ENCODE measurements at places on chromosomes 2 and 18.

DNA sequence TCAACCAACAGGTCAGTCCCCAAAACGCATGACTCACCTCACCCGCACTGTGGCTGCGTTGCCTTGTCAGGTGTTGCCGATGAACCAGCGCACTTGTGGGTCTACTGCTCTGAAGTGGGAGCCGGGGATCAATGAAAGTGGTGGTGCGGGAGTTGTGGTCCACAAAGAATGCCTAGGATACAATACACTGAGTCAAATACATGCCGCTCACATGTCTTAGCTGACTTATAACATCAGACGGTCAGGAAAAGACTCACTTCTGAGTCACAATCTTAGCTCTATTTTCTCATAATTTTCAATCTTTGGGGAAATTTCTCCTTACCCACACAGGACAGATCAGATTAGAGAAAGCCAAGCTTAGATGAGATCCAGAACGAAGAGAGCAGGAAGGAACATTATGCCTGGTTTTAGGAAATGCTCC, 107.1 kb upstream of the STK17B start:
- DNase-seq: no peak

- no peak for DNase-seq
These were observed 62.2 kb downstream of the NAB1 start for GRCh38 chr2:190711069-190711468.

DNA sequence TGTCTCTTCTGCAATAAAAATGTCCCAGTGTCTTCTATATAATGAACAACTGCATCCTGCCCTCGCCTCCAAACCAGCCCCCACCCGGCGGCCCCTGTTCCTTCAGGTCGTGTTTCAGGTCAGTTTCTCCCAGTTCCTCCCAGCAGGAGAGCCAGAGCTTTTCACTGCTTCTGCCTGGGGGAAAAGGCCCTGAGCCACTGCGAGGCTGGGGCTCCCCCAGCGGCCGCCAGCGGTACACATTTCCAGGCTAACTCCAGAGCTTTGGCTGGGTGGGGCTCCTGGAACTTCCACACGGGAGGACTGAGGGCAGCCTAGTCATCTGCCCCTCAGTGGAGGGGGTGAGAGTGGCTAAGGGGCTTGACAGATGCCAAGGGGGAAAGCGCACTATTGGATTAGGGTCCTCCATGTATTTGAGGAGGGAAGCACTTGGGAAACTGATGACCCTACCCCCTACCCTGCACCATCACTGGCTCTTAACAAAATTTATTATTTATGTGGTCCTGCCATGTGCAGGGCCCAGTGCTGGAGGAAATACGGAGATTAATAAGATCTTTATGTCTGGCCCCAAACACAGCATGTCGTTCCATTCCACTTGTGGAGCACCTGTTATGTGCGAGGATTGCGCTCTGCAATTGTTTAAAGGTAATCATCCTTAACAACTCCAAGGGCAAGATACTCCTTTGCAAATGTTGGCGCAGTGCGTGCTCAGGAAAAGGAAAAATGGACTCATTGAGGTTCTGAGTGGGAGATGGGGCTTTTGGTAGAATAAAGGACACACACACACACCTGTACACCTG, 17.3 kb upstream of the CYS1 start:
- peak; percentile 68 for DNase-seq

- no peak for DNase-seq
These were observed 115.7 kb upstream of the LRATD1 start for GRCh38 chr2:14516844-14517243.

DNA sequence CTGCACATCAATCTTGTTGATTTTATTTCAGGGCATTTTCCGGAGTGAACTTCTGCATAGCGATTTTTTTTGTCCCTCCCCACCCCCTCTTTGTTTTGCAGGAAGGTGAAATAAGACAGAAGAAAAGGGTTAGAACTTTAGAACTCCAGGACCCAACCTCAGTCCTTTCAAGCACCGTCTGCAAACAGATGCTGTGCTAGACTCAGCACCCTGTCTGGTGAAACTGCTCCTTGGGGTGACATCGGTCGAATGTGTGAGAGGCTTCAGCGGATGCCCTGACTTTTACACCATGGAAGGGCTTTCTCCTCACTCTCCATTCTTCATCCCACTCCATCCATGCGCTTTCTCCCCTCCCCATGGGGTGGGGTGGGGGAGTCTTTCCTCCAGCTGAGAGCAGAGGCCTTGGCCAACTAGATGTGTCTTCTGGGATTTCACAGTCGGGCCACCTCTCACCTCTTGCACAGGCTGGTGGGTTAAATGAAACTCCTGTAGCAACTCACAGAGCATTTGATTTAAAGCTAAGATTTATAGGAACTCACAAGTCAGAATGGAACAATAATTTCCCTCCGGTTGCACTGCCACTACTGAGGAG, 43.3 kb upstream of the EDAR start:
- no peak for DNase-seq

DNA sequence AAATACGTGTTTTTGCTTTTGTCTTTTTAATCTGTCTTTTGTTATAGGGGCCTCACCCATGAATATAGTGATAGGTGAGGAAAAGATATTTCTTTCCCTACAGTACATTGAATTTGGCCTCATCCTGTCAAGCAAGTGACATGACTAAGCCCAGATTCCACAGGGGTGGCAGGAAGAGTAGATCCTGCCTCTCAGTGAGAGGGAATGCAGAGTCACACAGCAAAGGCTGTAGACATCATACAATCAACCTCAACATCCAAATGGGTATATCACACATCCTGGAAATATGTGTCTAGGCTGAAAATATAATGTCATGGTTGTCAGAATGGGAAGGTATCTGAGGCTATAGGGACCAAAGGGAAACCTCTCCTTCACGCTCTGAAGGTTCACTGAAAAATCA, 269.6 kb downstream of the CDH20 start:
- no peak for DNase-seq

- no peak for DNase-seq
These were observed 78.5 kb downstream of the SDC1 start for GRCh38 chr2:20146401-20146800.

DNA sequence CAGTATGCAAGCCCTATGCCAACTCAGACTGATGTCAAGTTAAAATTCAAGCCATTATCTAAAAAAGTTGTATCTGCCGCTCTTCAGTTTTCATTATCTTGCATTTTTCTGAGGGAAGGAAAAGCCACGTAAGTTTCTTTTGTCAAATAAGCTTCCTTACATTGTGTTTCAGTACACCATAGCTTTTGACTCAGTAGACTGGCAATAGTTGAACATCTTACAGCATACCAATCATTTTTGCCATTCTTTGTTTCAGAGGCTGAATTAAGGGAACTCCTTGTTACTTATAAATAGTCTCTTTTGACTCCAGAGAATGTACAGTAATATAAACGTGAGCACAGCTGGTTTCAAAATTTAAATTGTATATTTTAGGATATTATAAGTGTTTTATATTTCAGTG, 120.6 kb downstream of the EHBP1 start:
- no peak for DNase-seq

- DNase-seq: no peak
These were observed 97.2 kb upstream of the ACVR1C start for GRCh38 chr2:157725846-157726245.

- no peak for DNase-seq
These were observed 91.7 kb downstream of the STK39 start for GRCh38 chr2:168155680-168156079.

- DNase-seq: no peak
These were observed 244.8 kb downstream of the MYCN start for GRCh38 chr2:16184945-16185660.

DNA sequence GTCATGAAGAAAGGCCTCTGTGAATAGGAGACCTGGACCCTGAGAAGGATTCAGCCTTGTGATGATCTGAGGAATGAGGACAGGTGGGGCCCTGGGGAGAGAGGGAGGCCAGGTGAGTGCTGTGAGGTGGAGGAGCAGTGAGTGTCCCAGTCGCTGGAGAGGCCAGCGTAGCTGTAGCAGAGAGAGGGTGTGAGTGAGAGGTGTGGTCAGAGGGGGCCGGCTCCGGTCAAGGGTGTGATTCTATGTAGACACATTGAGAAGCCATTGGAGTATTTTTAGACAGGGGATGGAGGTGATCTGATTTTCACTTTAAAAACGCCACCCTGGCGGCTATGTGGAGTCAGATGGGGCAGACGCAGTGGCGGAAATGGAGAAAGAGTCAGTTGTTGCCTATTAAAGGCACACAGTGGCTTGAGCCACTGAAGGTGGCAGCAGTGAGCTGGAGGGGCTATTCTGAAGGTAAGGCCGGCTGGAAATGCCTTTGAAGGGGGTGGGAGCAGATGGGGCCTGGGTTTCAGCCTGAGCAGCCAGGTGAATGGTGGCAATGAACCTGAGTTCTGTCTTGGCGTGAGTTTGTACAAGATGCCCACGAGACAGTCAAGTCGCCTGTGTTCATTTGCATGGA, 55.6 kb downstream of the GREB1 start:
- DNase-seq: no peak

- no peak for DNase-seq
These were observed 708 bp downstream of the AGXT start for GRCh38 chr2:240869109-240869955.

DNA sequence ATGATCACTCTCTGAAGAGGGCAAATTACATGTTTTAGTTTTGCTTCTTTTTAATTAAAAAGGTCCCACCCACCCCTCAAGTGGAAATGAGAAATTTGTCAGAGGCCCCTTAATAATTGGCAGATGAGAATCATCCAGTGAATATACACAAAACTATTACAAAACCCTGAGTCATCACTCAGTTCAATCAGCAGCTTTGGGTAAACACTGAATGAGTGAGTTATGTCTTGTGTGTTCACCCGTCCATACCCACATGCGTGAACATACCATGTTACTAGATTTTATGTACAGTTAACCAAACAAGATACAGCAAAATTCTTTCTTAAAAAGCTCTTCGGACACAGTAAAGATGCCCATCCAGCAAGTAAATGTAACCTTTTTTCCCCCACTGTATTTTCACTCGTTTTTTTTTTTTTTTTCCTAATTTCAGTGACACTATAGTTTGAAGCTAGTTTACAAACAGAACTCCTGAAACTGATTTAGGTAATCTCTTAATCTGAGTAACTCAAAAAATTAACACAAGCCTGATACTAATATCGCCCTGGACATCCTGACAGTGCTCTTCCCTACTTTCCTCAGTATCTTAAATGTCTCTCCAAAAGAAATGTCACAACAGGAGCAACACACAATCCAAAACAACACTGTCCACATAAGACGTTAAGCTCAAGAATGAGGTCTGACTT, 1.4 kb downstream of the PSME4 start:
- peak; percentile 12 for DNase-seq

DNA sequence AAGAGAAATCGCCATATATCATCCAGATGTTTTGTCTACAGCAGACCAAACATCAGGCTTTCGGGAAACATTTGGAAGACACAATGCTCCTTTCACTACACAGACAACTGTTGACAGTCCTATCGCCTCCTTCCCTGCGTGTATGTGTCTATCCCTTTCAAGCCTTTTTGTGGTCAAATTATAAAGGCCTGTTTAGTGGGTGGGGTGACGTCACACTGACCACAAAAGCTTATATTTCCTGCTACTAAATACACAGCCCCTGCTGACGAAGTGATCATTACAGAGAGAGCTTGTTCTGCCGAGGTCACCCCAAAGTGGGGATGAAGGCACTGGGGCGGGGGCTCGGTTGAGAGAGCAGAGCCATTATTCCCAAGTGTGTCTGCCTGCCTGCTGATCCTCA, 302.7 kb upstream of the TNP1 start:
- DNase-seq: no peak

- DNase-seq: no peak
These were observed 14.2 kb downstream of the ESPNL start for GRCh38 chr2:238114331-238114841.

- DNase-seq: peak; percentile 85
These were observed 78.4 kb downstream of the MAPK4 start for GRCh38 chr18:50638016-50638883.

DNA sequence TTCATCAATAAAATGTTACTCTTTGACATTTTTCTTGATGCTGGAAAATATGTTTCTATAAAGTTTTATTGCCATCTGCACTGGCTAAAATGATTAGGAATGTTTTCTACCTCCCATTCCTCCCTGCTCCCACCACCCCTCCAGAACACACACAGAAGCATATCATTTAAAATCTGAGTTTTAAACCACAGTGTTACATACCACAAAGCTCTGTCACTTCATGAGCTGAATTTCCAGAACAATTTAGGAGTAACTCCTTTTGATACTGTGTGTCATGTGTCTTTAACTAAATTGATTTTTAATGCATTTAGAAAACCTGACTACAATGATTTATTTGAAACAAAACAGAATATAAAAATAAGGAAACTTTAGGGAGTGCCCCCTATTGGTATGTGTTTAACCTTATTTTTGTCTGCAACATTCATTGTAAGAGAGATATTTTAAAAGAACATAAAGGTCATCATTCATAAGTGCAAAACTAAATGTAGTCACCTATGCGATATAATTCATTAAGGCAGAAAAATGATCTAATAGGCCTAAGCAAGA, 52.0 kb downstream of the FEZ2 start:
- DNase-seq: no peak

- peak; percentile 3 for DNase-seq
These were observed 280 bp upstream of the CYP1B1 start for GRCh38 chr2:38076152-38076709.

DNA sequence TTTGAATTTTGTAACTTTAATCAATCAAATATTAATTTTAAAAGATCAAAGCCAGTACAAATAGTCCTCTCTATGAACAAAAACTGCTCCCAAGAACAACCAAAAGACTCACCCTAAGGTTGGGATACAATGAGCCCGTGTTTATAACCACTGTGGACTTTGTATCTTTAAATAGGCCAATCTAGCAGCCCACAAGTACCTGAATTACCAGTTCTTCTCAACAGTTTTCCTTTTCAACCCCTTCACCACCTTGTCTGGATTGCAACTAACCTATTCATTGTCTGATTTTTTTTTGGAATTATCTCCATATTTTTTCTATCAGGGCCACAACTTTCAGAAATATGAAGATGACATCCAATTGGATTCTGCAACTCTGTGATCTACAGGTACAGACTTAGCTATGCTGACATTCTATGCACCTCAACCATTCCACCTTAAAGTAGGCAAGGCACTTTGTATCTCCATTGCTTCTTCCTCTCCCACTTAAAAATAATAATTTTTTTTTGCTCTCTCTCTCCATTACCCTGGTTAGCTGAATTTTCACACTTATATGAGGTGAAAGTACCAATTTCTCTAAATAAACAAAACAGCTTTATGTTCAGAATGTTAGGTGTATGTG, 81.9 kb upstream of the MAPRE2 start:
- DNase-seq: no peak

- DNase-seq: no peak
These were observed 191.2 kb downstream of the LRRTM1 start for GRCh38 chr2:80113399-80113798.

- no peak for DNase-seq
These were observed 23.9 kb downstream of the PECR start for GRCh38 chr2:216057688-216058193.

DNA sequence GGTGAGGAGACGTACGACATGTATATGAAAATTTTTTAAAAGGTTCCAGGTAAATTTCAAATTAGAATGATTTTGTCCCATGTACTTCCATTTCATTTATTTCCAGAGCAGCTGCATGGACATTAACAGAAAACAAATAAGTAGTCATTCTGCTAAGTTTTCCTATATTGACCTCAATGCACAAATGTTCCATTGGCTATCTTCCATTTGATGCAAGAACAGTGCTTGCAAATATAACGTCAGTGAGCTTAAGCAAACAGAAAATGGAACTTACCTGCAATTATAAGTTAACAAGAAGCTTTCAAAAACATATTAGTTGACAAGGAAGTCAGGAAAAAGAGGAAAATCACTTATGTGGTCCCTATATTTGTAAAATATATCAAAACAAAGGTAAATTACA, 16.6 kb downstream of the PAIP2B start:
- no peak for DNase-seq

- no peak for DNase-seq
These were observed 222.7 kb downstream of the CD226 start for GRCh38 chr18:69725009-69725408.

- peak; percentile 22 for DNase-seq
These were observed 42.1 kb upstream of the TMEM131 start for GRCh38 chr2:98037666-98038336.
